CD4-positive, alpha-beta T cell treated with Interleukin-15 for 1 hour (primary cell): ENCODE measurements at places on chromosomes 16 and 17.

DNA sequence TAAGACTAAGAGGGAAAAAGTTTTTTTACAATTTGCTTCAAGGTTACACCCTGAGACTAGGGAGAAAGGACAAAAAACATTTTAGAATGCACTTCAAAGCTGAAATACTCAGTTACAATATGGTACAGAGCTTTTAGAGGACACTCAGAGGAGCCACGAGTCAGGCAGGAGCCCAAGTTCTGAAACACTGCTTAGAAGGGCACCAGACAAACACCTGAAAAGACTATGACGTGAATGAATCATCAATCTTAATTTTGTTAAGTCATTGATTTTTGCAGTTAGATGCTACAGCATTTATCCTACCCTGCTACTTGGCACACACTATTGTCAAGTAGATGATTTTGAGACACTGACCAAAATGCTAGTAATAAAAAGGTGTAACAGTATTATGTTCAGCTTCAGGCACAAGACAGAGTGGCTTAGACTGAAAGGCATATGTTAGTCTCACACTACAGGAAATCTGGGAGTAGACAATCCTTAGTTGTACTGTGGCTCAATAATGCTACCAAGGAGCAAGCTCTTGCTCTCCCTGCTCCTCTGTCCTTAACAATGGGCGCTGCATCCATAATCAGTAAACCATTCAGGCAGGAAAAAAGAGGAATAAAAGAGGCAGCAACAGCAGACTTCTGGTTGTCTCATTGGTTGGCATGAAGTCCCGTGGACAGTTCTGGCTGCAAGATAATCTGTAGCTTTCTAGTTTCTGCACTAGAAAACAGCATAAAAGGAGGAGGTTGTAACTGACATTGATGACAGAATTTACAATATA, 151.8 kb downstream of the ABCA8 start:
- DNase-seq: no peak

- DNase-seq: no peak
These were observed 62.5 kb downstream of the FTO start for GRCh38 chr16:53766304-53767016.

GRCh38 chr16:15038689-15039088, 17.2 kb downstream of the NTAN1 start:
- DNase-seq: no peak

DNA sequence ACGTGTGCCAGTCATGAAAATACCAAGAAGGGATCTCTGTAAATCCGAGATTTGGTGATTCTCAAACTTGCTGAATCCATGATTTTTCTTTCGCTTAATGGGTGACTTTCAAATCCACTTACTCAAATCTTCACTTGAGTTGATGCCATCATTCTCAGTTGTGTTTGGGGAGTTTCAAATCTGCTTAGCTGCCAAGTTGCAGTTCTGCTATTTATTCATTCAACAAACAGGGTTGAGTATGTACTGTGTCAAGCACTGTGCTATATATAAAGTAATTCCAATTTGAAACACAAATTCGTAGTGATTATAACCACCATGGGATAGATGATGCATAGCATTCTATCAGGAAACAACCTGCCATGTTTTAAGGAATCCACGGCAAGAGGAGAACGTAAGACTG, 394.3 kb downstream of the CDH13 start:
- DNase-seq: no peak

DNA sequence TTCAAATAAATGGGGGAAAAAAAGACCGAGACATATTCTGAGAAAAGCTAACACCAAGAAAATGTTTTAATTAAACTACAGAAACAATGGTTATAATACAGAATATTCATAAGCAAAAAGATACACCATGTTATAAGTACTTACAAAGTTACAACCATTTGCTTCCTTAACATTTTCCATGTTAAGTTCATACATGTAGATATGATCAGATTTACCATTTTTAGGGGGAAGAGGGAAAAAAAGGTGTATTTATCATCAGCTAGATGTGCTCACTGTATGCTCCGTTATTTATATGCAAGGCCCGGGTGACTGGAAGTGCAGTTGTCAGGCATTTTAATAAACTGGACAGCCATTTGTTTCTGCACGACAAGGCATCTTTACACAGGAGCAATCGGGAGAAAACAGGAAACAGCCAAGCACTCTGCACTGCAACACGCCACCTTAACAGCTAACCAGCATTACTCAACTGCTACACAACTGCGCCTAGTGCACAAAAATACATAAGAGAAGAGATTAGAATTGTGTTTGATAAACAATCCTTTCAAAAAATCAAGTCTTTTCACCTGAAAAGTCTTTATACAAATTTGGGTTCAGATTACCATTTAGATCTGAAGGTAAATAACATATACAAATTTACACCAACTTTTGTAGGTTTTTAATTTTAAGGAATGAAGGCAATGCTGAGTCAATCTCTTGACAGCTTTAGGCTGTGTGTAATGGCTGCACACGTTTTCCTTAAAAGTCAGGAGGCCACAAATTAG, 2.9 kb downstream of the SRSF2 start:
- DNase-seq: no peak

- DNase-seq: no peak
These were observed 98.2 kb downstream of the CYLD start for GRCh38 chr16:50839920-50840729.

DNA sequence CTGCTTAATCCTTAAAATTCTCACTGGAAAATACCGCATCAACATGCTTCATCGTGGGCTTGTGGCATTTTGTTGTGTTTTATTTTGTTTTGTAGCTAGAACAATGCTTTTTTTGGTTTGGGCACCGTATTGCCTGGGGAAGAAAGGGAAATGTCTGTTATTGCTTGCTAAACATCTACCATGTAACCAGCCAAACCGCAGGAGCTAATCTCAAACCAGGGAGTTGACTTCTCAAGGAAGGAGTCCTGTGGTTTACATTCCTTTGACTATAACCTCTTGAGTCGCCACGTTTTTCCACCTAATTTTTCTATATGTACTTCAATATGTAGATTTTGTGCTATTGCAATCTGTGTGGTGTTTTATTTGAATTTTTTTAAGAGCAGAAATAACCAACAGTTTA, 593.5 kb upstream of the SOX9 start:
- no peak for DNase-seq

DNA sequence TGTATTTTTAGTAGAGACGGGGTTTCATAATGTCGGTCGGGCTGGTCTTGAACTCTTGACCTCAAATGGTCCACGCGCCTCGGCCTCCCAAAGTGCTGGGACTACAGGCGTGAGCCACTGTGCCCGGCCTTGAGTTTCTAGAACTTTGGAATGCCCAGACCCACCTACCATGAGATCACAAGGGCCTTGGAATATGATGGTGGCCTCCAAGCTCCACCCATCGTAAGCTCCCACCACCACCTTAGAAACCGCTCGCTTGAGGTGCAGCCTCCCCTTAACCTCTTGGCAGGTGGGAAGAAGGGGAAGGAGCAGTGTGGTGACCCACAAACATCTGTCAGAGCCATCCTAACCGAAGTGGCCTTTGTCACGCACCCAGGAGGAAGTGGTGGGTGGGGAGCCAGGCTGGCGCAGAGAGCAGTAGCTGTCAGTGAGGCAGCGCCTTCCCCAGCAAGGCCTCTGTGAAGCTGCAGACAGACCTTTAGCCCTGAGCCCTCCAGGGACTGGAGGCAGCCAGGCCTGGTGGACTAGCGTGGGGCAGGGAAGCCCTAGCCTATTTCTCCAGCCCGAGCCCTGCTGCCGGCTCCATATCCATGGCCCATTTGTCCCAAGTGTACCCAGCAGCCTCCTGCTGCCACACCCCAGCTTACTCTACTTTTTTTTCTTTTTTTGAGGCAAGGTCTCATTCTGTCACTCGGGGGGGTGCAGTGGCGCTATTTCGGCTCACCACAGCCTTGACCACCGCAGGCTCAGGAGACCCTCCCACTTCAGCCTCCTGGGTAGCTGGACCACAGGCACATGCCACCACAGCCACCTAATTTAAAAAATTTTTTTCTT, 13.1 kb upstream of the SEPHS2 start:
- peak; percentile 79 for DNase-seq

DNA sequence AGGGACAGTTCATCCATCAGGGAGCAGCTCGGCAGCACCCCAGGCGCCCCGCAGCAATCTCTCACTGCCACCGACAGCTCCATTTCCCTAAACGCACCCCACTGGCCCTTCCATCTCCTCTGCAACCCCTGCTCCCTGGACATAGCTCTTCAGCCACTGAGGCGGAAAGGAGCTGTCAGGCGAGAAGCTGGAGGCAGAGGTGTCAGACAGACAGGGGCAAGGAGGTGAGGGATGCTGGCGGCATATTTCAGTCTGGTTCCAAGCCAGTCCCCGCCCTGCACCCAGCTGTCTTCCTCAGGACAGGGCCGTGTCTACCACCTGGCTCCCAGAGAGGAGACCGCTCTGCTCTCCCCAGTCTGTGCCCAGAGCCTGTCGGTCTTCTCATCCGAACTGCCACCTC, 9.7 kb downstream of the ACLY start:
- DNase-seq: no peak

DNA sequence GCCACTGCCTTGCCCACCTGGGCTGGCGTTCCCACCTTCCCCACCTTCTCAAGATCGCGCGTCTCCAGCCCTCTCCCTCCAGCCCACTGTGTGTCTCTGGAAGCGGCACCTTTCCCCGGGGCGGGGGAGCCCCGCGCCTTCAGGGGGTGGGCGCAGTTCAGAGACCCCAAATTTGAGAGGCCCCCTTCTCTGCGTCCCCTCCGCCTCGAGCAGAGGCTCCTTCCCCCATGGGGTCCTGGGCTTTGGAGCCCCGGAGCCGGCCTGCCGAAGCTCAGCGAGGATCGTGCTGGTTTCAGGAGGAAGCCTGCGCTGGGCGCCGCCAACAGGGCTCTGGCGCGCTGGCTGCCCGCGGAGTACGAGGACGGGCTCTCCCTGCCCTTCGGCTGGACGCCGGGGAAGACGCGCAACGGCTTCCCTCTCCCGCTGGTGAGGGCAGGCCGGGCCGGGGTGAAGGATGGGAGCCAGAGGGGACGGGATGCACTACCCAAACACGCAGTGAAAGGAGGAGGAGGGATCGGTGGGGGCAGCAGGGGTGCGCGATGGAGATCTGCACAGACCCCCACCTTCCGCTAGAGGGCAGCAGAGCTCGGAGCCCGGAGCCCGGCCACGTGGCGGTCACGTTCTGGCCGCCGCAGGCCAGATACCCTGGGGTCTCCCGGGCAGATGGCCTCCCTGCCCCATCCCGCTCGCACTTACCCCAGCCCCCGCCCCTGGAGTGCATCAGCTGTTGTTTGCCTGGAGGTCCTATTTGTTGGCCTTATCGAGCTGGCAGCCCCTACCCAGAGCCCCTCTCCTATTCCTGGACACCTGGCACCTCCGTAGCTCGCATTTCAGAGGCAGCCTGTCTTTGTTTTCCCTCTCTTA, 11.1 kb downstream of the LPO start:
- DNase-seq: peak; percentile 69

GRCh38 chr17:42313389-42313772, 25.1 kb downstream of the STAT5A start:
- no peak for DNase-seq
